ENCODE measurements at places on chromosomes 4 and X.

DNA sequence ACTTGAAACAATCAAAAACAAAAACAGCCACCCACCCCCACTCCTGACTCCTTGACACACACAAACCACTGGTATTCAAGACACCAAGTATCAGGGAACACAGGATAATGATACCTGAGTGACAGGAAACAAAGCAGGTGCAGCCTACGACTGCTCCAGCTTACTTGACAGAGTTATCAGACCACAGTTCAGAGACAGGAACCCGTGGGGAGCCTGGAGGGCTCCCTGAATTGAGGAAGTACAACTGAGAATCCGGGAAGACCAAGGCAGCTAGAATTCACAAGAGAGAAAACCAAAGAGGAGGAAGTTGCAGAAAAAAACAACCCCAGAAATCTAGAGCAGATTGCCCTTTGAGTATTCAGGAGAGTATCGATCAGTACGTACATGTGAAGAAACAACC is 20.5 kb downstream of the COMMD8 start:
- DNase-seq = no peak

- DNase-seq = peak; percentile 84
These were observed 190.6 kb downstream of the CCSER1 start for GRCh38 chr4:90317785-90318184.

DNA sequence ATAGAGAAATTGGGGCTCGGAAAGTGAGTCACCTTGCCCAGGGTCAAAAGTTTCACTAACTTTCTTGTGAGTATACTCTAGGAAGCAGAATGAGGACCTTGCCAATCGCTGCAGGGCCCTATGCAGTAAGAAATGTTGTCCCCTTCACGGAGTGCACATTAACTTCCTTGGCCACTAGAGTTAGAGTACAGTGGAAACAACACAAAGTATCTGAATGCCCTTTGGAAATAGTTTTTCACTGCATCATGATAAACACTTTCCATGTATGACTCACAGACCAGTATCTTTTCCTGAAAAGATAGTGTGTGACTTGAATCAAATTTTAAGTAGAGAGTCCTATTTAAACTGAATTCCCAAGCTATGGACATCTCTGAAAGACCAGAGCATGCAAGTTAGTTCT is 45.5 kb upstream of the STK26 start:
- no peak for DNase-seq

- no peak for DNase-seq
These were observed 8.5 kb downstream of the FMR1 start for GRCh38 chrX:147920161-147920666.

DNA sequence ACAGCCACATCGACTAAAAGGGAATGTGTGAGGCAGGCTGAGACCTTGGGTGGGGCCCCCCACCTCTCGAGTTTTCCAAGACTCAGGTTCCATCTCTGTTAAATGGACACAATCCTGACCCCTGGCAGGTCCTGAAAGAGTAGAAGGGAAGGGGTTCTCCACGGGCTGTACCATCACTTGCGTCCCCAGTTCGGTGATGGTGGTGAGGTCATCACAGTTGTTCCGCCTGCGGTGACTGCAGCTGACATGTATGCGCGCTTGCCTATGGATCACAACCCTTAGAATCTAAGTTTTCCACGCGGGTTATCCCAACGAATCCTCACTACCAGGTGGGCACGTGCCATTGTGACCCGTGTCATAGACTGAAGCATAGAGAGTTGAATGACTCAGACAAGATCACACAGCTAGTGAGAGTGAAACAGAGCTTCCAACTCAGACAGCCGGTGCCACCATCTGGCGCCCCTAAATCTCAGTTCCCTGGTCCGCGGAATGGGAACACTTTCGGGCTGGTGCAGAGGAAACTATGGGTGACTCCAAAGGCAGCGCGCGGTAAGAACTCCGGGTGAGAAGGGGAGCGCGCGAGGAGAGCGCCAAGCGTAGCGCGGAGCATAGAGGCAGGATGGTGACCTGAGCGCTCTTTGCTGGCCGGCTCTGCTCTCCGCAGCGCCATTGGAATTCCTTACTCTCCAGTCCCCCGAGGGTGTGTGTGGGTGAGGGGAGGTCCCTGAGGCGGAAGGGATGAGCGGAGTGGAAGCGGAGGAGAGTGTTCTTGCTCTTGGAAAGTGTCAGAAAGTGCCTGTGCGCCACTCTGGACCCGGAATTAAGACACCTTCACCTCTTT is 10.5 kb downstream of the MSX1 start:
- no peak for DNase-seq

DNA sequence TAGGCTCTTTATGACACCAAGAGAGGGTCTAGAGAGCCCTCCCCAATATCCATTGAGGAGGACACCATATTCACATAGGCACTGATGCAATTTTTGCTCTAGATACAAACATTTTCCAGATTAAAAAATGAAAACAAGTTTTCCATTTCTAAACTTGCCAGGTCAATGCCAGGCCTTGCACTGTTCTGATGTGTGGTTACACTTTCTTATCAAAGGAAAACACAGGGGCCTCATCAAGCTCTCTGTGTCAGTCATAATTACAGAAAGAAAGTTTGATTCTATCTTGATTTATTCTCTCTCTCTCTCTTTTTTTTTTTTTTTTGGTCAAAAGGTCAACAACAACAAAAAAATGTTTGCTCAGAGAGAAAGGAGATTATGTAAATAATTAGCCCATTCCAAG is 80.2 kb upstream of the ACSL4 start:
- no peak for DNase-seq

- DNase-seq = no peak
These were observed 59.3 kb downstream of the WDFY3 start for GRCh38 chr4:84907145-84907544.

GRCh38 chr4:116529129-116529528 is 556.2 kb downstream of the TRAM1L1 start:
- DNase-seq = no peak

DNA sequence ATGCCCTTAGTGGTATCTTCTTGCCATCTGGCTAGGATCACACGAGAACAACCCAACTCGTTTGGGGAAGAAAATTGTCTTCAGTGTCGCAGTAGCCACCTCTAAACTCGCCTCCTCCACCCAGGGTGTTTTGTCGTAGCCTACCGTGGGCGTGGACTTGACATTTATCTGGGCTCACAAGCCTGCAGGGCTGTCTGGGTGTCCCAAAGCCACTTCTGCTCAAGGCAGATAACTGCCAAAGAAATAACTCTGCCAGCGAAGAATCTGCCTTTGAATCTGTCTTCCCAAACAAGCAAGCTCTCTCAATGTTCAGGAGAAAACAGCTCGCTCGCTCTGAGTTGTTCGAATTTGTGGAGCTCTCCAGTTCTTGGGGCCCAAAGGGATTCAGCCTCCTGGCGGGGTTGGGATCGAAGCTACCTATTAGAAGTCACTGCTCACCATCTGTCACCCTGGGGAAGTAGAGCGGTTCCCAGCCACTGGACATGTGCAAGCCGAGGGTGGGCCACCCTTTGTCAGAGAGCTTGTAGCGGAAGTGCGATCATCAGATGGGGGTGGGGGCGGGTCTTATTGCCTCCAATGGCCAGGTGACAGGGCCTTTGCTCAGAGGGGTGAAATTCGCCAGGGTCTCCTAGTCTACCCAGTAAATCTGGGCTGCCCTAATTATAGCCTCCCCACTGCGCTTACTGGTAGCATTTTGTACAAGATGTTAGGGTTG is 14.8 kb downstream of the BLOC1S4 start:
- DNase-seq = no peak

- DNase-seq = no peak
These were observed 144.8 kb downstream of the PPA2 start for GRCh38 chr4:105329081-105329480.

DNA sequence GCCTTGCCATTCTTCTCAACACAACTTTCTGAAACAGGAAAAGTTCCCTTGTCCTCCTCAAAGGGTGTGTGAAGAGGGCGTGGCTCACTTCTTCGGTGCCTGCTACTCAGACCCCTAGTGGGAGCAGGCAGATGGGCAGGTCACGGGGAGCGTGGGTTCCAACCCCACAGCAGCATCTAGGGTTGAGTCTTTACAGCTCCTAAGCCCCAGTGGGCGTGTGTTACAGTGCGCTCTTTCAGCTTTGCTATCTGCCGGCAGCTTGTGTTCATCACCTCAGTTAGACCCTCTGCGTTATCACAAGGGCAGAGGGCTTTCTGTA is 57.5 kb upstream of the KLF3 start:
- DNase-seq = no peak

- DNase-seq = no peak
These were observed 77.7 kb upstream of the C4orf50 start for GRCh38 chr4:6095897-6096296.

DNA sequence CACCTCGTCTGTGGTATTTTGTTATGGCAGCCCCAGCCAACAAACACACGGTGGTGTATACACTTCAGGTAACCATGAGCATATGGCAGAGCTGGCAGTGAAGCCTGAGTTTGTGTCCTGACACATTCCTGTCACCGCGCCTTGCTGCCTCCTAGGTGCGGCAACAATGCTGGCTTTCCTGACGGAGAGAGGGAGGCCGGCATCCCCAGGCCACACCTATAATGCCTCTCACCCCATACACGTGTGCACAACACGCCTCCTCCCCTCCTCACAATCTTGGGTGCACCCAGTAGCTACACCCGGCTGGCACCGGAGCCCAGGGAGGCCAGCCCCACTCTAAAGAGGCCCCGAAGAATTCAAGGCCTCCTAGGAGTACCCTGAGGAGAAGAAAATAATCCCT is 158.5 kb downstream of the NSUN7 start:
- peak; percentile 59 for DNase-seq

DNA sequence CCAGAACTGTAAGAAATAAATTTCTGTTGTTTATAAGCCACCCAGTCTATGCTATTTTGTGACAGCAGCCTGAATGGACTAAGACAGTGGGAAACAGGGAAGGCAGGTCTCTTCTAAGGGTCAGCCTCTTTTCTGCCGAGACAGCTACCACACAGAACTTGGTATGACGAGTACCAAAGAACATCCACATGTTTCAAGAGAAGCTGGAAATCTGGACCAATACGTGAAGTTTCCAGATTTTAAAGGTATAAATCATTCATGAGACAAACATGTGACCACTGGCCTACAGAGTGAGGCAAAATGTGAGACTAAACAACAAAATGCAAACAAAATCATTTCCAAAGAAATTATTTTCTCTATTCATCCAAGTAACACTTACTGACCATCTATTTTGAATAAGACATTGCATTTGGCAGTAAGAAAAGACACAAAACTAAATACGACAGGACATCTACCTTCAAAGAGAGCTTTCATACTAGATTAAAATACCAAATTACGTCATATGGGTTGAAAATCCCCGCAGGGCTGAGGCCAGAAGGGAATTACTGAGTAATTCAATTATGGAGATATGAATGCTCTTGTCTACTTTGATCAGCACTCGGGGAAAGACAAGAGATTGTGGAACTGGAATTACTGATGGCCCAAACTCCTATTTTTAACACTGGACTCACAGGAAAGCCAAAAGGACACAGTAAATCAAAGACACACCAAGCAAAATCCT is 7.2 kb downstream of the SCARB2 start:
- DNase-seq = no peak

DNA sequence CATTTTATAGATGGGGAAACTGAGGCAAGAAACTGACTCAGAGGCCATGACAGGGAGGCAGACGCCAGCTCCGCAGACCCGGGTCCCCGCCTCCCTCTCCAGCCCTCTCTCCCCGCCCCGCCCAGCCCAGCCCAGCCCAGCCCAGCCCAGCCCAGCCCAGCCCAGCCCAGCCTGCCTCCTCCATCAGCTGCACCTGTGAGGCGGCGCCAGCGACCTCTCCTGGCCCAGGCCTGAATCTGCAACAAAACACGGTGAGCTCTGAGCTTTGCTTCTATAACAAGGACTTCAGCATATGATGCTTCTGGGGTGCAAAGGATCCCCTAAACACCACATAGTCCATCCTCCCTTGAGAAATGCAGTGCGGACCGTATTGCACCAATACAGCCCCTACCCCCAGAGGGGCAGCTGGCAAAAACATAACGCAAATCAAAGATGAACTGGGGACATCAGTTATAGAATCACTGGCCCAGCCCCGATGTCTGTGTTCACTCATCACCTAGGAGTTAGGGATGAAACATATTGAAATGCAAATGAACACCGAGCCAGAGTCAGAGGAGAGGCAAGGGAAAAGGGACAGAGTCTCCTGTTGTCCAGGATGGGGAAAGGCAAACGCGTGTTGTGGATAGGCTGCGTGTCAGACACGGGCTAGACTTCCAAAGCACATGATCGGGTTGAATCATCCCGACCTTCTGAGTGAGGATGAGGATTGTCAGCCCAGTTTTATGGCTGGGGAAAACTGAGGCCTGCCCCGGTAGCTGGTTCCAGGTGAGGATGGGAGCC is 216.1 kb upstream of the PSAPL1 start:
- DNase-seq = peak; percentile 65

DNA sequence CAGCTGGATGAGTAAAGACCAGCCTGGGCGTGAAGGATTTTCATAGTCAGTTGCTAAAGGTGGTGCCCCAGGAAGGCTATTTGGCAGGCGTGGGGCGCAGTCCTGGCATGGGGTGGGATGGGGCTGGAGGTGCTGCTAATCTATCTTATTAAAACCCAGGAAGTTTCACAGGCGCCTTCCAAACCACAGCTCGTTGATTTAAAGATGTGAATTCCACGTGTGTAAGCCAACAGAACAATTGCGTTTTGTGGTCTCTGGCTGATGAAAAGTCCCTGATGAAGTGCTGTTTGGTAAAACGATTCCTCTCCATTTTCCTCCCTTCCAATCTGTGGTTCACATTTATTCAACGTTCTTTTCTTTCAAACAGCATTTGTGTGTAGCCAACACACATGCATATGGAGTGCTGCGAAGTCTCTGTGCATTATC is 105.0 kb downstream of the TBL1X start:
- no peak for DNase-seq

DNA sequence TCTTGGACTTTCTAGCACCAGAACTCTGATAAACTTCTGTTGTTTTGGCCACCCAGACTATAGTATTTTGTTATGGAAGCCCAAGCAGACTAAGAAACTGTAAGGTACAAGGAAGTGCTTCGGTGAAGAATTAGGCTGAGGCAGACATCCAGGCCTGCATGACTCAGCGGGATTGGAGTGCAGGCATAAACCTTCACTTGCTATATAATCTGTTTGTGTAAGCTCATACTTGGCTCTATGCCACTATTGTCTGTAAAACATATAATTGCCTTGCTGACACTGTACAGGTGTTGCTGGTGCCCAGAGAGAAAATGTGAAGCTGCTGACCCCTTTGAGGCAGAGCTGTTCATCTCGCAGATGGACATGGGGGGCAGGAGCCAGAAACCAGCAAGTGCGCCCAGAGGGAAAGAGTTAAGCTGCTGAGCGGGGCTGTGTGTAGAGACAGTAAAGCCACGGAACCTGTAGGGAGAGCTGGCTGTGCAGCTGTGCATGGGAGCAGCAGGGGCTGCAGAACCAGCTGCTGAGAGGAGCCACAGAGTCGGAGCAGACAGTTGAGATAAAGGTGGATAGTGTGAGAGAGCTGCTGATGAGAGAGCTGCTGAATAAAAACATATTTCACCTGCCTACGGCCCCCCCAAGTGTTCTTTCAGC is 96.2 kb downstream of the RBM46 start:
- peak; percentile 54 for DNase-seq

All from MCF 10A (cell line).